ENCODE measurements at places on chromosomes 2 and 18.

DNA sequence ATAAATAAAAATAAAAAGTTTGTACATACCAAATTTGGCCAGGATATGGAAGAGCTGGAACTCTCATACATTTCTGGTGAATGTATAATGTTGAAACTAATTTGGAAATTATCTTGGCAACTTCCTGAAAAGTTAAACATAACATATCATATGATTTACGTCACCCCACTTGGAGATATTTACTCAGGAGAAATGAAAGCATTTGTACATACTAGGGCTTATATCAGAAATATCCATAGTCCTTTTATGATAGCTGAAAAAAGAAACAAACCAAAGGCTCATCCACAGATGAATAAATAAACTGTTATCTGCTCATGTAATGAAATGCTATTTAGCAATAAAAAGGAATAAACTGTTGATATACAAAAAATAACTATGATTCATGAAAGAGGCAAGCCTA lies 318.2 kb upstream of the NRXN1 start:
- no peak for DNase-seq

DNA sequence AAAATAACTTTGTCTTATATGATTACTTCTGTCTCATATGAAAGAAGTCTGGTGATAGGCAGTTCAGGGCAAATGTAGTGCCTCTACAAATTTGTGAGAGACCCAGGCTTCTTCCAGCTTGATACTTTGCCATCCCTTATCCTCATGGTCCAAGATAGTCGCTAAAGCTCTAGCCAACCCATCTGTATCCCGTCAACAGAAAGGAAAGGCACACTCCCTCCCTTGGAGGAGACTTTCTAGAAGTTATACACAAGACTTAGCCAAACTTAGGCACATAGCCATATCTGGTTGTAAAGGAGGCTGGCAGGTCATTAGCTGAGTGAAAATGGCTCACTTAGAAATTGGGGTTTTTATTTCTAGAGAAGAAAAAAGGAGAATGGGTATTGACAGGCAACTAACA lies 14.3 kb upstream of the EHBP1 start:
- DNase-seq = no peak

GRCh38 chr2:174635776-174636404 lies 38.3 kb upstream of the WIPF1 start:
- no peak for DNase-seq

GRCh38 chr18:9870431-9871008 lies 15.3 kb upstream of the TXNDC2 start:
- no peak for DNase-seq

DNA sequence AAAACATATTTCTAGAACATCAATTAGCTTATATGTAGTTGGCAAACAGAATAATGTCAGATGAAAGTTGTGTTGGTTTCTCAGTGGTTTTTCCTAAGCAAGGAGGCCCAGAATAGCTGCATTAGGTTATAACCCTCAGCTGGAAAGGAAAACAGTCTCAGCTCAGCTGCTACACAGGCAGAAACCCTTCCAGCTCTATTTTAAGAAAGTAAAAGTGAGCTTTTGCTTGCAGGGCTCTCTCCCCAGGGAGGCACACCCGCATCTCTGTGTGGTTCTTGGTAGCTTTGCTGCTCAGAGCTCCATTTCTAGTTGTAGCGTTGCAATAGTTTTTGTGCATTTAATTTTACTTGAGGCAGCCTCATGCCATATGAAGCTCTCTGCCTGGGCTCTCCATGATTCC lies 54.6 kb downstream of the PIKFYVE start:
- DNase-seq = no peak

DNA sequence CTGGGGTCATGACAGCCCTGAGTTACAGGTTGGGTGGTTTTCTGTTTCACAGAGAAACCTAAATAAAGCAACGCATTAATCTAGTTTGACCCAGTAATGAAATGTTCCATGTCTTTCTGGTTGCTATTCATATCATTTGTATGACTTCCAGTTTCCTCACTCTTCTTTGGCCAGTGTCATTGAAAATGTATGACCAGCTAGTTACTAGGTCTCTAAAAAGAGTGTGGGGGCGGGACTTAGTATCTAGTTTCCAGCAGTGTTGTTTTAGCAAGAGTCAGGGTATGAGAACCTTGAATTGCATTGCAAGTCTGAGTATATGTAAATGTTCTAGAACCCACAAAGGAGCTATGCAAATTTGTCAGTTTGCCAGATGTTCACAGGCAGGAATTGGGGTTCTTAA lies 47.7 kb downstream of the SLC9A2 start:
- DNase-seq = no peak

DNA sequence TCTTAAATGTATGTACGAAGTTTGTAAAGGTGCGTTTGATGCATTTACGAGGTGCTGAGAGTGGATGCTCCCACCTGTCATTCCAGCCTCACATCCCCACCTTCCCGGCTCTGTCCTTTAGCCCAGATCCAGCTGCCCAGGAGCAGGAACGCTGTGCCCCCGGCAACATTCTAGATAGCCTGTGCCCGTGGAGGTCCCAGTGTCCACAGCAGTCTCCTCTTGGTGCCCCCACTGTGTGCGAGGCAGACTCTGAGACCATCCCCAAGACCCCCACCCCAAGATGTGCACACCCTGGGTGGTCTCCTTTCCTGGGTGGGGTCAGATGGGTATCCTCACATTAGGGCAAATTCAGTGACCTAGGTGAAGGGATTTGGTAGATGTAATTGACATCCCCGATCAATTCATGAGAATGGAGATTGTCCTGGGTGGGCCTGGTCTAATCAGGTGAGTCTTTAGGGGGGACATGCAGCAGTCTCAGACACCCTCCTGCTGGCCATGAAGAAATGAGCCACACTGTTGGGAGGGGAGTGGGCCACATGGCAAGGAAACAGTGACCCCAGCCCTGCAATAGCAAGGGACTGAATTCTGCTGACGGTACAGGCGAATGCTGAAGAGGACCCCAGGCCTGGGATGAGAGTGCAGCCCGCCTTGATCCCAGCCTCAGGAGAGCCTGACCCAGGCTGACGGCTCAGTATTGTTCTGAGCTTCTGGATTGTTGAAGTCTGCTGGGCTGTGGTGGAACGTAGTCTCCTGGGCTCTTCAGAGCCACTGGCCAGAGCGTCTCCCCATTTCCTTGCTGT lies 203.3 kb downstream of the FAM210A start:
- DNase-seq = no peak

DNA sequence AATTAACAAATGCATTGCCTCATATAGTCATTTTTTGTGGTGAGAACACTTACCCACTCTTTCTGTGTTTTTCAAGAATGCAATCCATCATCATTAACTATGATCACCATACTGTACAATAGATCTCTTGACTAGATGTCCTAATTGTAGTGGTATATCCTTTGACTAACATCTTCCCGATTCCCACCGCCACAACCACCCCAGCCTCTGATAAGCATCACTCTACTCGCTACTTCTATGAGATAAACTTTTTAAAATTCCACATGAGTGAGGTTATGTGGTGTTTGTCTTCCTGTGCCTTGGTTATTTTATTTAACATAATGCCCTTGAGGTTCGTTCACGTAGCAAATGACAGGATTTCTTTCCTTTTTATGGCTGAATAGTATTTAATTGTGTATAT lies 6.6 kb downstream of the VWA3B start:
- no peak for DNase-seq

DNA sequence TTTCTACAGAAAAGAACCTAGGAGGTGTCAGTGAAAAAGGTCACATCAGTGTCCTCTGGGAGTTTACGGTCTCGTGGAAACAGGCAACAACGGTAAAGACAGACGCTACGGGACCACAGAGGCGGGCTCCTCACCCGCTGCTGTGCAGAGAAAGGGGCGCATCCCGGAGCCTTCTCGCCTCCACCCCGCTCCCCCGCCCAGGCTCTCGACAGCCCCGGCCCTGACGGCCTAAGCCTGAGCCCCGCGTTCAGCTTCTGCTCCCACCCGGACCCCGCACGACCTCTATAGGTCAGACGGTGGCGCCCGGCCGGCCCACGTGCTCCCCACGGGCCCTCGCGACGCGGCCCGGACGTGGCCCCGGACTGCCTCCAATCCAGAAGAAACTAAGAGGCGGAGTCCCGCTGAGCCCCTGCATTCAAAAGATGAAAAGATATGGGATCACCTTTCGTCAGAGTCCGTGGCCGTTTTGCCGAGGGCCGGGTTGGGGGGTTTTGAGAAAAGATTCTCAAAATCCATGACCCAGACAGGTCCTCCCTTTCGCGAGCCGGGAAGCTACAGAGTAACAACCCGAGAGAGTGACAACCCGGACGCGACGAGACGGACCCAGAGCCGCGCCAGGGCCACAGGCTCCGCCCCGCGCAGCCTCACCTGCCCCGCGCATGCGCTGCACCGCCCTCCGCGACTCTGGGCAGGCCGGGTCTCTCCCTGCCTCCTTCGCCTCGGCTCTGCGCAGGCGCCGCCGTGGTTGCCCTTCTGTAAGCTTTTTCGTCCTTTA lies at the start of gene ZC3H8:
TSS of gene ZC3H8 (minus strand) at position 577 of the 775 bp plus-strand sequence. CDS start at position 516, 61 bp downstream.
- DNase-seq = peak; percentile 100

DNA sequence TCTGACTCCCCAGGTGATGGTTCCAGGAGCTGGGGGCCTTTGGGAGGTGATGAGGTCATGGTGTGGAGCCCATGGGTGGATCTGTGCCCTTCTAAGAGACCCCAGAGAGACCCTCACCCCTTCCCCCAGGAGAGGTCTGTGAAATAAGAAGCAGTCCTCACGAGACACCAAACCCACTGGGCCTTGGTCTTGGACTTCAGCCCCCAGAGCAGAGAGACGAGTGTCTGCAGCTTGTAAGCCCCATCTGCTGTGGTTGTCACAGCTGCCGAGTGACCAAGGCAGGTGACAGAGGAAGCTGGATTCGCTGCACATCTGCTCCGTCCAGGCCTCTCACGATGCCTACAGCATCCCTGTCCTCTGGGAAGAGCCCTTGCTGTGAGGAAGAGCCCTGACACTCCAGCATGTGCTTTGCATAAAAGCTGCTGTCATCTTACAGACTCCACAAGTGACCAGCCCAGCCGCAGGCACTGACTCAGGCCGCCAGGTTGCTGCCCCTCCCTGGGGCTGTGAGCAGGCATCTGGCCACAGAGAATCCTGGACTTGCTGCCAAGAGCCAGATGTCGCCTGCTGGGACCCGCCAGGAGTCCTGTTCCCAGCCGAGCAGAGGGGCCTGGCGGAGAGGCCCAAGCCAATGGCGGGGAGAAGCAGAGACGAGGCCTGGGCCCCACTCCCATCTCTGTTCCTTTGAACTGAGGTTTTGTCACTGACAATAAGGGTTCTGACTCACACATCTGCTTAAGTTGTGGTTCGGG lies 150.8 kb downstream of the PXDN start:
- no peak for DNase-seq

DNA sequence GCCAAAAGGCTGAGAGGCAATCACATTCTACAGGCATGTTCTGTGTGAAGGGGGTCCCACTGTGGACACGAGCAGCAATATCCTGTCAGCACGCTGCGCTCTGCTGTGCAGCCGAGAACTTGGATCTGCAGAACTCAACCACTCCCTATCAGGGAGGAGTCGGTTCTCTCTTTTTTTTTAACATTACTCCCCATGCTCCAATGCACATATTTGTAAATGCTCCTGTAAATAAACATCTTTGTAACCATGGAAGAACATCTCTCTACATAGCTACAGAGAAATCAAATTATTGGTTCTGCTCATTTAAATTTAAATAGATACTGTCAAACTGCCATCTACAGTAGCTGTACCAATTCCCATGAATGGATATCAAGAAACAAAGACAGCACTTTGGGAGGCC lies 3.0 kb upstream of the ANKRD23 start:
- DNase-seq = no peak

DNA sequence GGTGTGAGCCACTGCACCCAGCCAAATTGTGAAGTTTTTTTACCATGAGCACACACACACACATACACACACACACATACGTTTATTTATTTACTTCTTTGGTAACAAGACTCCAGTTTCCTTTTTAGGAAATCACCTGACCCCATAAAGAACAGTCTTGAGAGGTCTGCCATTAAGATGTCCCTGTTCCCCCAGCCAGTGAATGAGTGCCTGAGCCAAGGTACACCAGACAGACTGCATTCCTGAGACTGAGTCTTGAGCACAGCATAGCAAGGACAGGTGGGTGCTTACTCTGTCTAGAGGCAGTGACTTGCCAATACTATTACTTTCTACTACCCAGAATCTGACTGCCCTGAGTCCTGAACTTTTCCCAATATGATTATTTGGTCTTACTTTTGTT lies 167.2 kb upstream of the SATB2 start:
- no peak for DNase-seq

GRCh38 chr2:161576421-161576820 lies 47.8 kb upstream of the SLC4A10 start:
- peak; percentile 34 for DNase-seq

GRCh38 chr2:88815697-88816096 lies 124.2 kb downstream of the RPIA start:
- no peak for DNase-seq

All from D341Med (cell line).